Right lung (tissue), 10 donors: ENCODE measurements at places on chromosomes 1 and 21. TPM values are rescaled to one million over a fixed set of nuclear protein-coding genes. Genes with fewer than 3 reads are reported as not detected.

The CYYR1 gene
- 94.2 TPM for polyA plus RNA-seq

DNA sequence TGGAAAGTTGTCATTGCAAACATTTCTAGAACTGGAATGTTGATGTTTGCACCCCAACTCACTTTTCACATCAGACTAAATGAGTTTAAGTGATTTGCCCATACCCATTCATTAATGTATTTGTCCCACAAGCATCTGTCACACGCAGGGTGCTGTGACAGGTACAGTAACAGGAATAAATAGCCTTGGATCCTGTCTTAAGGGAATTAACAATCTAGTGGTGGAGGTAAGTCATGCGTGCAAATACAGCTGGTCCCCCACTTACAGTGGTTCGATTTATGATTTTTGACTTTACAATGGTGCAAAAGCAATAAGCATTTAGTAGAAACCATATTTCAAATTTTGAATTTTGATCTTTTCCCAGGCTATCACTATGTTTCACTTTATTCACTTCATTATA, 17.5 kb upstream of the PRDM2 start:
- no peak for DNase-seq

- DNase-seq = no peak
Measured at GRCh38 chr1:117635805-117636204, 30.0 kb downstream of the TENT5C start.

GRCh38 chr1:59152511-59152910, 144.4 kb upstream of the FGGY start:
- DNase-seq = no peak

The TMPRSS15 gene
- not detected for polyA plus RNA-seq
